ENCODE measurements at places on chromosomes 13 and 19.
A peak's percentile ranks its signal among the peaks of the same experiment; 100 is the strongest.

DNA sequence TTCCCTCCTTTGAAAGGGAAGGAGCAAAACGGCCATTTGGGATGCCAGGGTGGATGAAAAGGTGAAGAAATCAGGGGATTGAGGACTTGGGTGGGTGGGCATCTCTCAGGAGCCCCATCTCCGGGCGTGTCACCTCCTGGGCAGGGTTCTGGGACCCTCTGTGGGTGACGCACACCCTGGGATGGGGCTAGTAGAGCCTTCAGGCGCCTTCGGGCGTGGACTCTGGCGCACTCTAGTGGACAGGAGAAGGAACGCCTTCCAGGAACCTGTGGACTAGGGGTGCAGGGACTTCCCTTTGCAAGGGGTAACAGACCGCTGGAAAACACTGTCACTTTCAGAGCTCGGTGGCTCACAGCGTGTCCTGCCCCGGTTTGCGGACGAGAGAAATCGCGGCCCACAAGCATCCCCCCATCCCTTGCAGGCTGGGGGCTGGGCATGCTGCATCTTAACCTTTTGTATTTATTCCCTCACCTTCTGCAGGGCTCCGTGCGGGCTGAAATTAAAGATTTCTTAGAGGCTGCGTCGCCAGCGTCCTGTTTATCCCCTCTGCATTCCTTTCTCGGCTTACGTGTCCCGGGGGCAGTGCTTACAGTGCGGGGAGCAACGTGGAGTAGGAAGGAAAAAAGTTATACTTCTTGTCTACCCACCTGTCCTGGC lies 15.2 kb upstream of the S1PR4 start:
- peak; percentile 44 for DNase-seq

DNA sequence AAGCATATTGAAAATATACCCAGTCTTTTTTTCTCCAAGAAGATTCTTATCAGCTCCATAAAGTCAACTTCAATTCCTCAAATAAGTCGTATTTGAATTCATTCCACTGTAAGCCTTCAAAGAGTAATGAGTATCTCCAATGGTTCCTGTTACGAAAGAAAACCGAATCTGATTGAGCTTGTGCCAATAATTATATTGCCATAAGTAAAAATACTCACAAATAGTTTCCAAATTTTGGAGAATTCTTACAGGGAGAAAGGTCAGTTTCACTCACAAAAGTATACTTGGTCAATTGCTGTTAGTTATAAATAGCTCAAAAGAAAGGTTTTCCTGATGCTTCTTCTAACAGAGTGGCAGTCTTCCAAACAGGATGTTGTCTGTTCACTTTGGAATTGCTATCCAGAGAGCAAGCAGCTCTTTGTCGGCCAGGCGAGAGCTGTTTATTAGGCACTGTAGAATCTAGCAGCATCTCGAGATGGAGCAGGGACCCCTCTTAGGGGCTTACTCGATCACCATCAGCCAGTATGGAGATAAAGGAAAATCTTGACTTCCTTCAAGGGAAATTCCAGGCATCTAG lies 13.5 kb downstream of the ERICH4 start:
- DNase-seq = peak; percentile 55

GRCh38 chr13:93222976-93223375 lies 3.6 kb upstream of the GPC6 start:
- DNase-seq = no peak

DNA sequence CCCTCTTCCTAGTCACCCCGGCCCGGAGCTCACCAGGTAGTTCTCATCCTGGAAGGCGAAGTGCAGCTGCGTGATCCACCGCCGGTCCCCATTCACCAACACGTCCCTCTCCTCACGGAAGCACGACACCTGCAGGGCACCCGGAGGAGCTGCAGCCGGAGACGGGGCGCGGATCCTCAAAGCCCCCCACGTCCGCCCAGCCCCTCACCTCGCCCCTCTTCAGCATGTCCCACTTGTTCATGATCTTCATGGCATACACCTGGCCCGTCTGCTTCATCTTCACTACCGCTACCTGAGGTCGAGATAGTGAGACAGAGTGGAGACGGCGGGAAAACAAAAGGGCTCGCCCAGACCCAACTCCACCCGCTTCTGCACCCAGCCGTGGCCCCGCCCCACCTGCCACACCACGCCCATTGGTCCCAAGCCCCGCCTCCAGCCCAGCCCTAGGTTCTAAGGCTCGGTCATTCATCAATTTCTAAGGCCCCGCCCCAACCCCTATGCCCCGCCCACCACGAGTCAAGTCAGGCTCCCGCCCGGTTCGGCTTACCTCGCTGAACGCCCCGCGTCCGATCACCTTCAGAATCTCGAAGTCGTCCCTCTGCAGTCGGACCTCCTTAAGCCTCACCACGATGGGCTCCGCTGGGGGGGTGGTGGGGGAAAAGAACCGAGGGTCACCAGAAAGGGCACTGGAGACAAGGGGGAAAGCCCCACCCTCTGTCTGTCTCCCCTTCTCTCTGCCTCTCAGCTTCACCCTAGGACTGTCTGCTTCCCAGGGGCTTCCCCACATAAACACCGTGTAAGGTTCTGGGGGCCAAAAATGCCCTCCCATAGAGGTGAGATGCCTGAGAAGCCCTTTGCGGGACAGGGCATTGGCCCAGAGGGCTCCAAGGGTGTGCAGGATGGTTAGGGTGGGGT lies 2.8 kb downstream of the DMPK start:
- peak; percentile 64 for DNase-seq

DNA sequence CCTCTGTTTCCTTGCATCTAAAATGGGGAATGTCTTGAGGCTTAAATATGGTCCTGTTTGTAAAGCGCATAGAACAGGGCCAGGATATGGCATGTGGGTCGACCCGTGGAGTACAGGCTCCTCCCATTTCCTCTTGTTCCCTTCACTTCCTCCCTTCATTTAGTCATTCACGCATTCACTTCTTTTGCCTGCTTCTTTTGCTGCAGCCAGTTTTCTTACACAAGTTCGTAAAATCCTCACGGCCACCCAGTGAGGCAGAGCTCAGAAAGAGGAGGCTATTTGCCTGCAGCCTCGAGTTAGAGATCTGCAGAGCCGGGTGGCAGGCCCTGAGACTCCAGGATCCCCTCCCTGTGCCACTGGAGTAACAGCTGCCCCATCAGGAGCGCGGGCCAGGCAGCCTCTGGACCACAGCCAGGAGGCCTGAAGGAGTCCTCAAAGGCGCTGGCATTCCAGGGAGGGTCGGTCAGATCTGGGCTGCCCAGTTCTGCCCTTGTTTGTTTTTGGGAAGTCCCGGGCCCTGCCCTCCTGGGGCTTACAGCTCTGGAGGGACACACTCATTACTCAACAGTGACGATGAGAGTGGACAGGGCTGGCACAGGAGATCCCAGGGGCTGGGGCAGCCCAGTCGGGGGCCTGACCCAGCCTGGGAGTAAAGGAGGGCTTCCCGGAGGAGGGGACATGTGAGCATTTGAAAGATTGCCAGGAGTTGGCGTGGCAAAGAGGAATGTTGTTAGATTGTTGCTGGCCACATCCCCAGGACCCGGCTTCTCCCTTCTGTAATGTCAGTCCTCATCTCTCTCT lies 4.6 kb downstream of the PPP5C start:
- peak; percentile 67 for DNase-seq

- peak; percentile 6 for DNase-seq
These were observed at the start of gene ATXN8OS for GRCh38 chr13:70107498-70108281. Gene ATXN8OS (plus strand): TSS chr13:70107826.

DNA sequence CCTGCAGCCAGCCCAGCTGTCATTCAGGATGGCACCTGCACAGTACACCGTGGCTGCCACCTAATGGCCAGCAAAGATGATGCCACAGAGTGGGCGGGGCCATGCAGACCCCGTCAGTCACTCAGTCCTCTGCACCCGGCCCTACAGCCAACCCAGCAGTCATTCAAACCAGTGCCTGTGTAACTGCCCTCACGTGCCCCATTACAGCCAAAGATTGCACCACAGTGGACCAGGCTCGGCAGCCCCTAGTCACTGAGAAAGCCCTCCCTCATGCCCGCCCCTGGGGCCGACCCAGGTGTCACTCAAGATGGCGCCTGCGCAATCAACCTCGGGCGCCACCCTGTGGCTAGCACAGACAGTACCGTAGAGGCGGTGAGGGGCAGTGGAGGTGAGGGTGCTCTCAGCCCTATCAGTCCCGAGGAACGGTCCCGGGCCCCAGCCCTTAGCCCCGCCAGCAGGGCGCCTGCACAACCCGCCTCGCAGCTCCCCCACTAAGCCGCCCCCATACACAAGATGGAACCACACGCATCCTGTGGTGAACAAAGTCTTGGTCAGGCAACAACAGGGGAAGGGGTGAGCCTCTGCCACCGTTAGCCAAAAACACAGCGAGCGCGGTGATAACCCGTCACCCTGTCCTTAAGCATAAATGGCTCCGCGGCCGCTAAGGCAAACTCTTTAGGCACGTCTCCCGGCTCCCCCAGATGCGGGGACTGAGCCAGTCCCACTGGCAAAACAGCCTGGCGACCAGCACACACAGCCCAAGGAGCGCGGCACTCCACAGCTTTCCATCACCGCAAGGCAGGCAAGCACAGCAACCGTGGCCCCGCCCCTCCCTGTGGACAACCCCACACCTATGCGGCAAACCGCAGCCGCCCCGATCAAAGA lies 2.3 kb downstream of the PEG3 start:
- peak; percentile 12 for DNase-seq

- no peak for DNase-seq
These were observed 787.8 kb downstream of the LIG4 start for GRCh38 chr13:107427536-107427935.

GRCh38 chr13:21932578-21932977 lies 261.7 kb downstream of the FGF9 start:
- no peak for DNase-seq

DNA sequence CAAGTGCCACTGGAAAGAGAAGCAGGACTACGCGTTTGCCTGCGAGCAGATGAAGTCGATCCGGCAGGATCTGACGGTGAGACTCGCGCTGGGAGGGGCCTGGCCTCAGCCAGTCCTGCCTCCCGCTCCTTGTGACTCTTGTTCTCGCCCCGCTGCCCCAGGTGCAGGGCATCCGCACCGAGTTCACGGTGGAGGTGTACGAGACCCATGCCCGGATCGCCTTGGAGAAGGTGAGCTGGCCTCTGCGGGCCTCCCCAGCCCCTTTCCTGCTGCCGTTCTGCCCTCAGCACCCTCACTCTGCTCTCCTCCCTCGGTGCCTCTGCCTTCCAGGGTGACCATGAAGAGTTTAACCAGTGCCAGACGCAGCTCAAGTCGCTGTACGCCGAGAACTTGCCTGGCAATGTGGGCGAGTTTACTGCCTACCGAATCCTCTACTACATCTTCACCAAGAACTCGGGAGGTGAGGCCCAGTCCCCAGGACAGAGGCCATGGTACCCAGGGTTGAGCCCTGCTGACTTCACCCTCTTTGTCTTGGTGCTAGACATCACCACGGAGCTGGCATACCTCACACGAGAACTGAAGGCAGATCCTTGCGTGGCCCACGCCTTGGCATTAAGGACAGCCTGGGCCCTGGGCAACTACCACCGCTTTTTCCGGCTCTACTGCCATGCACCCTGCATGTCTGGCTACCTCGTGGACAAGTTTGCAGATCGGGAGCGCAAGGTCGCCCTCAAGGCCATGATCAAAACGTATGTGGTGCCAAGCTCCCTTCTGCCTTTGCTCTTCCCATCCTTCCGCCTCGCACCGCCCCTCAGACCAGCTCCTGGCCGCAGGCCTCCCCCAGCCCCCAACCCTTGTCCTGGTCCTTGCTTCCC lies 5.6 kb downstream of the LENG9 start:
- no peak for DNase-seq

- DNase-seq = no peak
These were observed 20.3 kb upstream of the RAP2A start for GRCh38 chr13:97413694-97414093.

GRCh38 chr13:72521940-72522661 lies 205.3 kb downstream of the MZT1 start:
- no peak for DNase-seq

GRCh38 chr13:98285852-98286594 lies 109.0 kb upstream of the RNF113B start:
- no peak for DNase-seq

DNA sequence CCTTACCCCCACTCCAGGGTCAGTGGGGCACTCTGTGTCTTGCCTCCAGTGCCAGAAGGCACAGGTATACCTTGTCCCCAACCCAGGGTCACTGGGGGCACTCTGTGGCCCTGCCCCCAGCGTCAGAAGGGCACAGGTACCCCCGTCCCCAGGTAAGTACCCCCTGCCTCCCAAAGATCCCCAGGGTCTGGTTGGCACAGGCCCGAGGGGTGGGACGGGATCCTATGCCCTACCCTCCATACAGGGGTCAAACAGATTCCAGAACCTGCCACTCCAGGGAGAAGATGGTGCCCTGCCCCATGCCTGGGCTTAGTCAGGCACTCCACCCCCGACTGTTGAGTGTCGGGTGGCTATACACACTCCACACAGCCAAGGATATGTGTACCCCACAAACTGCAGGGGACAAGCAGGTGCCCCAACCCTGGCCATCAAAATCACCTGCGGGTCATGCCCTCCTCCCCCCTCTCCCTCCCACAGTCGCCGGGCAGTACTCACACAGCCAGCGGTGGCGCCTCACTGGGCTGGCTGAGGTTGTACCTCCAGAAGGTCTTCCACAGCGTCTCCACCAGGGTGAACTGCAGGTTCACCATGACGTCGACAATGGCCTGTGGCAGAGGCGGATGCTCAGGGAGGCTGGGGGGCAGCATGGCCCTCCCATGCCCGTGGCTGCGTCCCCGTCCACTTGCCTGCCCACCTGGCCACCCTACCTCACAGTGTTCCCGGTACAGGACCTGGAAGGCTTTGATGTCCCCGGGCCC lies 13.8 kb downstream of the DCAF15 start:
- no peak for DNase-seq

GRCh38 chr19:12648088-12648487 lies 18.5 kb downstream of the MAN2B1 start:
- no peak for DNase-seq

DNA sequence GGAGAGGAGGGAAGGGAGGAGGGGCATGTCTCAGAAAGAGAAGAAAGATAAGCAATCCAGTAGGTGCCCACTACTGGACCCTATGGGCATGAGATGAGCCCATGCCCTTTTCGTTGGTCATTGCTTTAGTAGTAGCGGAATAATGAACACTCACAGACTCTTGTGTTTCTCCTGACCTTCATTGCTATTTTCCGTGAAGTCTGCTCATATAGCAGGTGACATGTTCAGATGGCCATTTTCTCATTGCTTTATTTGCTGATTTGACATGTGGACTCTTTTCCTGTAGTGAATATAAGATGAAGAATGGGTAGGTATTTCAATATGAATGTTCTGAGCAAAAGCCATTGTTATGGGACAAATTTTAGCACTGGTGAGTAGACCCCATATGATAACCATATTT lies 16.4 kb downstream of the WDFY2 start:
- no peak for DNase-seq

DNA sequence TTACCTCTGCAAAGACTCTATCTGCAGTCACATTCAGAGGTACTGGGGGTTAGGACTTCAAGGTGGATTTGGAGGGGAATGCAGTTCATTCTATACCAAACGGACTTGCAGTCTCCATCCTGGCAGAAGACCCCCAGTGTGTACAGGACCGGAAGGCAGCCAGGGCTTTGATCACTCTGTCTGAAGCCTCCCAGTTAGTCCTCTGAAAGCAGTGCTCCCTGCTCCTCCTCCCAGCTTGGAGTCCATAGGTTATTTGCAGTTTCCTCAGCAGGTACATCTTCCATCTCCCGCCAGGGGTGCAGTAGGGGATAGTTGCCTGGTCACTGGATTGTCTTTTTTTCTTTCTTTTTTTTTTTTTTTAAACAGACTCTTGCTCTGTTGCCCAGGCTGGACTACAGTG lies 78.8 kb upstream of the KCTD15 start:
- no peak for DNase-seq

- no peak for DNase-seq
These were observed 48.7 kb upstream of the MYCBP2 start for GRCh38 chr13:77375560-77376108.

Data from iris pigment epithelial cell (primary cell).